ENCODE measurements at places on chromosomes 1 and 21. TPM values are rescaled to one million over a fixed set of nuclear protein-coding genes. Genes with fewer than 3 reads are reported as not detected.

DNA sequence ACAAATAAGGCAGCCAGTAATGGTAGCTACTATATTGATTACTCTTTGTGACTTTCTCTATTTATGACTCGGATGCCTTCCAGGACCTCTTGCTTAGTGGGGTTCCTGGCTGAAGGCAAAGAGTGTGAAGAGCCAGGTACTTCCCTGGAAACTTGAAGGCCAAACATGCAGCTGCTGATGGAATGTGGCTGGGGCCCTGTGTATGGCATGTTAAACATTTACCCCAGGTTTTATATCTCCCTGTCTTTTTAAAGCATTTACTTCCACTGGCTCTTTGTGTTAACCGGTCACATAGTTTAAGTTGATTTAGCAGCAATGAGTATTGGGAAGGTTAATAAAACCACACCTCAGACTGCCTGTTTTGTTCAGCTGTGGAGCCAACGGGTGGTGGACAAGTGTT lies 45.7 kb upstream of the PAXBP1 start:
- peak overlapping the region; percentile 81 for H3K27ac ChIP-seq
- H3K36me3 ChIP-seq, result no peaks in the 10 kb centered on the region
- peak; percentile 60 for DNase-seq
- H3K27me3 ChIP-seq, result no peaks in the 10 kb centered on the region
- H3K4me3 ChIP-seq, result no peak overlapping the region
- H3K4me1 ChIP-seq, result peaks cover 19% of the 10 kb centered on the region

The B4GALT2 gene
- total RNA-seq, result 45.7 TPM

The USP48 gene
- 39.5 TPM for total RNA-seq

- H3K27me3 ChIP-seq, result no peaks in the 10 kb centered on the region
- H3K4me3 ChIP-seq, result no peak overlapping the region
- no peaks in the 10 kb centered on the region for H3K4me1 ChIP-seq
- DNase-seq, result no peak
Observed at GRCh38 chr1:35044431-35044830, 12.7 kb upstream of the ZMYM6 start.

Measured in hepatocyte (in vitro differentiated cells).